WTC11 (cell line): ENCODE measurements at places on chromosomes 3 and 15. TPM values are rescaled to one million over a fixed set of nuclear protein-coding genes. Genes with fewer than 3 reads are reported as not detected.

The TMCO5A gene
- total RNA-seq = not detected in 3 replicates

The FRMD4B gene
- total RNA-seq = 4.0 to 6.7 TPM (median 5.9 TPM) in 3 replicates

- no peak for DNase-seq
Measured at GRCh38 chr3:124557433-124558232, 172.6 kb upstream of the UMPS start.

GRCh38 chr3:55194376-55194775 lies 266.5 kb upstream of the LRTM1 start:
- no peak for DNase-seq

GRCh38 chr3:109631897-109632296 lies 294.6 kb upstream of the DPPA4 start:
- DNase-seq = no peak

DNA sequence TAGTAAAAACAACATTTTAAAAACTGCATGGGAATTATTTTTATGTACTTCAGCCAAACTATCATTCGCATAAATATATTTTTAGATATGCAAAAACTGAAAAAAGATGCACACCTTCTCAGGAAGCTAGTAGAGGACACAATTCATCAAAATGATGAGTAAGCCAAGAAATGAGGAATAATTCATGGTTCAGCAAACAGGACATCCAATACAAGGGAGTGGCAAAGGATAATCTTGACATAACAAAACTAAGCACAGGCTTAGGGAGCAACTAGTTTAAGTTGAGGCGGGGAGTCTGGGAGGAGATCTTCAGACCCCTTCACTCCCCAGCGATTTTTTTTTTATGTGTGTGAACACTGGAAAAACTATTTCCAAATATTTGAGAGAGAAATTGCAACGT lies 93.7 kb downstream of the ZNF280D start:
- no peak for DNase-seq

The LIPH gene
- 0.07 to 0.27 TPM (median 0.11 TPM) in 3 replicates for total RNA-seq

The SAMD7 gene
- not detected in 3 replicates for total RNA-seq

GRCh38 chr15:41392659-41393058 lies 9.6 kb downstream of the NDUFAF1 start:
- no peak for DNase-seq

GRCh38 chr15:94265982-94266381 lies 34.6 kb downstream of the MCTP2 start:
- DNase-seq = no peak

- DNase-seq = no peak
Measured at GRCh38 chr3:4776980-4777581, 202.2 kb upstream of the BHLHE40 start.

The MORC1 gene
- total RNA-seq = not detected in 3 replicates

- no peak for DNase-seq
Measured at GRCh38 chr3:13224967-13225366, 151.7 kb upstream of the IQSEC1 start.

- no peak for DNase-seq
Measured at GRCh38 chr15:33074212-33074611, 120.3 kb downstream of the FMN1 start.

The CHL1 gene
- 0.27 TPM in 1 of 3 replicates, not detected in the others for total RNA-seq

The SPESP1 gene
- not detected in 3 replicates for total RNA-seq

The SCAMP5 gene
- 65.7 to 70.1 TPM (median 67.0 TPM) in 3 replicates for total RNA-seq

DNA sequence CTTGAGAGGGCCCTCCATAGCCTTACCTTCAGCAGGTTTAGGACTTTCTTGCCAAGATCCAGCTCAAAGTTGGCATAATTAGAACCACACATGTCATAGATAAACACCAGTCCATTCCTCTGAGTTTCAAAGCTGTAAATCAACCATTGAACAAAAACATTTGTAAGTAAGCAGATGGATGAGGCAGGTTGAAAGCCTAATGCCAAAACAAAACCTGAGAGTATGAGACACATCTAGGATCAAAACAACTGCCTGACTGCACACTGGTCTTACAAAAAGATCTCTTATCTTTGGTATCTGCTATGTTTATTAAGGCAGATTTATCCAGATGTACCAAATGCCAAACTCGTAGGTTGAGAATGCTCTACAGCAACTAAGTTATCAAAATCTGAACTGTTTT lies 61.9 kb downstream of the PTPN9 start:
- no peak for DNase-seq

The ARPIN gene
- total RNA-seq = 3.5 to 4.8 TPM (median 4.7 TPM) in 3 replicates

DNA sequence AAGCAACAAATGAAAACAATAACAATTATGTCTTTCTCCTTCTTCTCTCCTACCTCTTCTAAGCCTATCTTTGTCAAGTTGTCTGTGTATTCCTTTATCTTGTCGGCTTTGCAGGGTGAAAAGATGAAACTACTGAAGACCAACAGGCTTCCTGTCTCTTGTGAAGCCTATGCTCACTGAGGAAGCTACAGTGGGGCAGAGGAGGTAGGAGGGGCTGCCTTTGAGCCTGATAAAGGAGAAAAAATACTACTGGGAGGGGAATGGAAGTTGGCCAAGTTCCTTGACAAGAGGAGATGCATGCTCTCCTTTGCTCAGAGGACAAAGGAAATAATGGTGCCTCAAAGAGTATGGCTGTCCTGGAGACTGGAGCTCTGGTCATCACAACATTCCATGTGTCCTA lies 92.0 kb downstream of the IGSF11 start:
- no peak for DNase-seq

DNA sequence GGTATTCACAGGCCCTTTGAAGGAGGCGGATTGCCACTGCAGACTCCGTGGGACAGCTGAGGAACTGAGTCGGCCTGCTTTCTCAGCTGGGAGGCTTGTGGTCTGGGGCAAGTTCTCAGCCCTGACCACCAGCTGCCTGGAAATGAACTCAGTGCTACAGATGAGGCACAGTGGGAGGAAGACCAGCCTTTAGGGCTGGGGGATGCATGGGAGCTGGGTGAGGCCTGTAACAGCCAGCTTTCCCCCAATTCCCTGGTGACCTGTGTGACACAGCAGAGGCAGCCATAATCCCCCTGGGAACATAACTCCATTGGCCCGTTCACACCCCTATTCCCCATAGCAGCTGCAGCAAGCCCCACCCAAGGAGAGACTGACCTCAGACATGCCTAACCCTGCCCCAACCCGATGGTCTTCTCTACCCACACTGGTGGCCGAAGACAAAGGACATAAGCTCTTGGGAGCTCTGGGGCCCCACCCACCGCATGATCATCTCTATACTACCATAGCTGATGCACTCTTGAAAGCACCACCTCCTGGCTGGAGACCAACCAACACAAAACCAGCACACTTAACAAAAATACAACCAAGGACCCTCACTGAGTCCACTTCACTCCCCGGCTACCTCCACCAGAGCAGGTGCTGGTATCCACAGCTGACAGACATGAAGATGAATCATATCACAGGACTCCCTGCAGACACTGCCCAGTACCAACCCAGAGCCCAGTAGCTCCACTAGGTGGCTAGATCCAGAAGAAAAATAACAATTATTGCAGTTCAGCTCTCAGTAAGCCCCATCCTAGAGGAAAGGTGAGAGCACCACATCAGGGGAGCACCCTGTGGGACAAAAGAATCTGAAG lies 24.9 kb downstream of the ZMAT3 start:
- DNase-seq = no peak

DNA sequence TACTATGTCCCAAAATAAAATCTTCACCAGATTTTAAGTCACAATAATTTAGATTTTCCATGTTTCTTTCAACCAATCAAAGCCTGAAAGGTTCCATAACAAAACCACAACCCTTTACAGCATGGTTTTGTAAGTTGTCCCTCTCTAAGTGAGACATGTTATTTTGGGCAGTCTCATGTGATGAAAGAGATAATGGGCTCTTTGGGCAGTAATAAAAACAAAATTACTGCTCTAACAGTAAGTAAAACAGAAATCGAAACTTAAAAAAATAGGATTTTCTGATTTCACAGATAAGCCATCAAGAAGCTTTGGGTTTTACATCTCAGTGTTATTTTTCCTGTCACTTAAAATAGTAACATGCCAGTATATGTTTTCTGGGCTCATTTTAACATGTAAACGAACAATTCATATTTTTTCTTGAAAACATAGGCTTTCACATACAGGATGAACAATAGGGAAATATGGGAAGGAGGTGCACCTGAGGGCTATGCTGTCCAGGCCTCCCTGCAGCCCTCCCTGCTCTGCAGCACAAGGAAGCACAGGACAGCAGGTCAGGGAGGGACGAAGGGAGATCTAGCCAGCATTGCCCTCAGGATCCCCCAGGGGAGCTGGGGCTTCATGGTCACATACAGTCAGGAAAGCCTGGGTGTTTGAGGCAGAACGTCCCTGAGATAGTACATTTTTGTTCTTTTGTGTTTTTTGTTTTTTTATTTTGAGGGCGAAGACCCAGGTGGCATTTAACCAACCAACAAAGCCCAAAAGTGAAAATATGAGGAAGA lies 157.4 kb downstream of the SHOX2 start:
- DNase-seq = peak; percentile 13

GRCh38 chr3:127377801-127378655 lies 90.2 kb upstream of the PRR20G start:
- no peak for DNase-seq

DNA sequence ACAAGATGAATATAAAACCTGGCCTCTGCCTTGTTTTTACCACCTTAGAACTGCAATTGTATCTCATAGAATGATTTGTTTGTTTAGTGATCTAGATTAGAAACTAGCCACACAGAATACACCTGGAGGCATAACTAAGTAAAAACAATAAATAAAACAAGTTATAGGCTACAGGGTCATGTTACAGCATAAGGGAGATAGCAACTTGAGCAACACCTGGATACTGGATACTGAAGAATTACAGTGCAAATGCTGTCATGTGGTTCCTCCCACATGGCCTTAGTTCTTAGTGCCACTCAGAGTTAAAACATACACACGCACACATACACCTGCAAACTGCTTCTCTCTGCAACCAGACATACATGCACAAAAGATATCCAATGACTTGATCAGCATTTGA lies 563.4 kb upstream of the DPPA4 start:
- DNase-seq = no peak

GRCh38 chr3:149401212-149401925 lies 23.9 kb upstream of the TM4SF1 start:
- no peak for DNase-seq

DNA sequence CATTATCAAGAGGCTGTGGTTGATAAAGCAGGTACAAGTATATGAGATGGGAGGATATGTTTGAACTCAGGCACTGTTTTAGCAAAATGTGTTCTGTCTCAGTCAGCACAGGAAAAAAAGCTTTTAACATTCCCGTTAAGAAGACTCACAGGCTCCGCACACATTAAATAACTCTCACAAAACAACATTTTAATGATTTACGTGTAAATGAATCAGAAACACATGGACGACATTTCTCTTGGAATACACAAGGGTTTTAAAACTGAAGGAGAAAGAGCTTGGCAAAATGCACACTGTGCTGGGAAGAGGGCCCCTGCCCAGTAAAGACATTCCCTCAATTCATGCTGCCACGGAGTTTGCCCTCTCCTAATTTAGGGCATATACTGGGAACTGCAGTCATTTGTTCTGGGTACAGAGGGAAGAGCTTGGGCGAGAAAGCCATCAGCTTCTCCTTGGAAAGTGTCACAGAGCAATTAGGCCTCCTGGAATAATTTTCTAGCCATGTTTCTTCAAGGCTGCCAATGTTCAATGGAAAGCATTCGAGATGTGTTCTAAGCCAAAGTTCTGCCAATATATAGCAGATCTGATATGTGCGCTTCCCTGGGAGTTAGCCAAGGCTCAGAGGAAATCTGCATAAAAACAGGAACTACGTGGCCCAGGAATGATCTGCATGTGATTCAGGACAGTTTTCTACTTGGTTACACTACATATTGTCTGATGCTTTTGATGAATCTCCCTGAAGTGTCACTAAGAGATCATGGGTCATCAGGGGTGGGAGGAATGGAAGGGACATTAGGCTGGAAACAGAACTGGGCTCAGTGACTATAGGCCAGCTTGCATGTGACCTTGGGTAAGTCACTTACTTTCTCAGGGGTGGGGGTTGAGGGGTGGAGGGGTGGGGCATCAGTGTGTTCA lies 2.2 kb upstream of the MASP1 start:
- no peak for DNase-seq

DNA sequence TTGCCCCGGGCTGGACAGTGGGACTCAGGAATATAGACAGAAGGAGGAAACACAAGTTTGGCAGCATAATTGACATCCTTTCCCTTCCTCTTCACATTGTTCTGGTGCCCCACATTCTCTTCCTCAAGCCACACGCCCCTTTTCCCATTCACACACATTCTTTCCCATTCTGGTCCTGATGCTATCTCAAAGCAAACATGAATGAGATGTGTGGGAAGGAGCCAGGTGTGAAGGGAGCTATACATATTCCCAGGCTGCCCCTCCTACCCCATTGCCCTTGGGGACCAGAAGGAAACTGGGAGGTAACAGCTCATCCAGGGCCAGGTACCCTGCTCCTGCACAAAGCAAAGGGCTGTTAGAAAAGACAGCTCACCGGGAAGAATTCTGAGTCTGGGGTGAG lies 23.4 kb upstream of the CLK3 start:
- DNase-seq = no peak

The MUC4 gene
- total RNA-seq = 2.1 to 2.8 TPM (median 2.3 TPM) in 3 replicates

DNA sequence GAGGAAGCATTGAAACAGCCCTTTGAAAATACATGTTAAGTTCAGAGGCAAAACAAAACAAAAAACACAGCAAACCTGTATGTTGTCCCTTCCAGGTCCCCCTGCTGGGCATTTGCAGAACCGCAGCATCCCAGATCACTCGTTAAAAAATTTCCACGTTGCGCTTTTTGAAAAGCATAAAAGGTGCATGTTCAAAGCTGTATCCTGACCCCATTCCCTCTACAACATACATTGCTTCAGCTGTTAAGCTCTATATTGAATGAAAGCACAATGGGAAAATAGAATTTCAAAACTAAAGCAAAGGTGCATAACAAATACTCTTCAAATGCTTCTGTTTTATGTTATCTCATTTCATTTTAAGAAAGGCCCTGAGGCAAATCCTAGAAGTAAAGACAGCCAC lies 328.3 kb downstream of the THSD4 start:
- DNase-seq = peak; percentile 72

GRCh38 chr3:14506626-14507304 lies 33.4 kb downstream of the GRIP2 start:
- no peak for DNase-seq

The HEG1 gene
- 7.9 to 14.6 TPM (median 8.7 TPM) in 3 replicates for total RNA-seq

- DNase-seq = no peak
Measured at GRCh38 chr15:89070197-89071124, 17.8 kb upstream of the ABHD2 start.

- peak; percentile 16 for DNase-seq
Measured at GRCh38 chr3:66110840-66111239, 72.1 kb upstream of the MAGI1 start.
